Stimulated activated CD8-positive, alpha-beta memory T cell treated with anti-CD3 and anti-CD28 coated beads, Interleukin-7, amount 100 ng/mL, for 24 hours (primary cell): ENCODE measurements at places on chromosomes 4 and X.

DNA sequence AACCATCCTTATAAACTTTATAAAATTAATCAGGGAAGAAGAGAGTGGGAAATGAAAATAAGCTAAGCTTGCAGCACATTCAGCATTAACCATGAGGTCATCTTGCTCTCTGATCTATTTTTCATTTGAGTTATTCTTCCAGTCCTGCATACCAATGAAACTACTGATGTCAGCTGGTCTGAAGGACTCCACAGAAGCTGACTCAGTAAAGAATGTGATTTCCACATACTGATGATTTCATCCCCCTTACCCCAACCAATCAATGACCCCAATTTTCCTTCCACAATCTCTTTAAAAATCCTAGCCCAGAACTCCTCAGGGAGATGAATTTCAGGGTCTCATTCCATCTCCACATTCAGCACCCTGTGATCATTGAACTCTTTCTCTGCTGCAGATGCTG, 18.8 kb upstream of the DSPP start:
- no peak for DNase-seq

GRCh38 chrX:40607381-40607780, 15.8 kb upstream of the MPC1L start:
- no peak for DNase-seq

DNA sequence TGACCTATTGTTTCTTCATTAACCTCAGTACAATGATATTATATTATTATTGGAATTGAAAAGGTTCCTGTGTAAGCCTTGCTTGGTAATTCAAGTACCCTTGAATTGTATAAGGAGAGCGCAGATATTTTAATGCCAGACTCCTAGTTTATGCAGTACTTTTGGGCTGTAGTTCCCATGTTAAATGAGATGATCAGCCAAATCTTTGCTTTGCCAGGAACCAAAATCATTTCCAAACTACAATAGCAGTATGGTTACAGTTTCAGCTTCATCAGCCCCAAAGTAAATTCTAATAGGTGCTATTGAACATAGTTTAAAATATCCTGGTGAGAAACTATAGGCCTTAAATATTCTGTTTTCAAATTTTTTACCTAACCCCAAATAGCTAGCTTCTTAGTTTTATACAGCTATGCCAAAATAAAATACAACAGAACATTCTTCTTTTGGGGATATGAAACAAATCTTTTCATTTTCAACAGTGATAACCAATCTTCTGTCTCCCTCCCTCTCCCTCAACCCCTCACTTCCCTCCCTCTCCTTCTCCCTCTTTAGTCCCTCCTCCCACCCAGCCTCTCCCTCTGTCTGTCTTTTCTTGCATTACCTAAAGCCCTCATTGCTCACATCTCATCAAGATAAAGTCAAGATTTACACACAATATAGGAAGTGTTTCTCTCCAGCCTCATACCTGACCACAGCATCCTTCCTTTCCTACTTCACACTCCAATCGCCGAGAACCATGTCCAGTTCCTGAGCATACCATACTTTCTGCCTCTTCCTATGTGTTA, 190.1 kb downstream of the SHROOM3 start:
- no peak for DNase-seq

DNA sequence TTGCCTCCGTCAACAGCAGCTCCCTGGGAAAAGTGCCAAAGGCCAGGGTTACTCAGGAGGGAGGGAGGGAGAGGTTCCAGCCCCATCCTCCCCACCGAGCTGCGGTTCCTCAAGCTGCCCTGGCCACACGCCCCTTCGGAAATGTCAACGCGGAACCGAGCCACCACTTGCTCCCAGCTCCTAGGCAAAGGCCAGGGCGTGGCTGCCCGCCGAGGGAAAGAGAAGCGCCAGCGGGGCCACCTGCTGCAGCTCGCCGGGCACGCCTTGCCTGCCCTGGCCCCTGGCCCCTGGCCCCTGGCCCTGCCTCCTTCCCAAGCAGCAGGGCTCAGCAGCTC, 15.3 kb downstream of the SLC6A8 start:
- DNase-seq, result no peak

DNA sequence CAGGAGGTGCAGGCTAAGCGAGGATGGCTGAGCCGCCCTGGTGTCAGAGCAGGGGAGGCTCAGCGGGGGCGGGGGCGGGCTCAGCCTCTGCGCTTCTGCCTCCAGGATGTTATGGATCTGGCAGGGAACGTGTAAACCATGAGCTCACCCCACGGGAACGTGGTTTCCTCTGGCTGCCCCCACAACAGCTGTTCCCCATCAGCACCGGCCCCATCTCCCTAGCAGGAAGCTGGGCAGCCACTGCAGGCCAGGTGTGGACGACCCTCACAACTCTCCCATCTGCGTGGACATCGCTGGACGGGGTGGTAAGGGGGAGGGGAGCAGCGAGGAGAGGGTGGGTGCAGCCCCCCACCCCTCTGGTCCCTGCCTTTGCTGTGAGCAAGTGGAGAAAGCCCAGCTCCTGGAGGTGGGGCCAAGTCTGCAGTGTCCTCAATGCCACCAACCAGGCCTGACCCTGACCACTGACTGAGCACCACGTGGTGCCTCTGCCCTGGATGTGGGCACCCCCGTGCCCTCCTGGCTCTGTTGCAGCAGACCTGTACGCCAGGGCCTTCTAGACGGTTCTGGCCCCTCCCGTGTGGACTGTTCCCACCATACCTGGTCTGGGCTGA, 28.1 kb upstream of the SPON2 start:
- DNase-seq, result no peak

- DNase-seq, result no peak
These were observed 1161.1 kb downstream of the PCDH18 start for GRCh38 chr4:136371231-136371630.

DNA sequence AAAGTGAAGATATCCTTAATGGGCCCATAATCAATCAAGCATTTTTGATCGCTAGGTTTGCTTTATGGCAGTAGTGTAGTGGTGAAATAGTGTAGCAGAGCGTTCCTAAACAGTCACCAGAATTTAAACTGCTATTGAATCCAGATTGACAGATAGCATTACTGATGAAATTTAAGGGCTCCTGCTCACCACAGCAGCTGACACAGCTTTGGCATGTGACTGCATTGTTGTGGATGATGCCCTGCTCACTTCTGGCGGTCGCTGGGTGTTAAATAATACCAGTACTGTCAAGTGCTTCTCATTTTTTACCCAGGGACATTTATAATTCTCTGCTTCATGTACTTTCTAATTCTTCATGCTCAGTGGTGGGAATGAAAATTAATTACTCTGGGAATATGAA, 102.0 kb upstream of the ARHGAP24 start:
- DNase-seq, result no peak

GRCh38 chr4:47462799-47463234, 685 bp downstream of the COMMD8 start:
- DNase-seq, result no peak

- no peak for DNase-seq
These were observed 23.3 kb downstream of the COQ2 start for GRCh38 chr4:83261307-83261706.

GRCh38 chr4:56123051-56123450, 174.3 kb downstream of the CEP135 start:
- no peak for DNase-seq
